Cerebellum (tissue), 4 donors: ENCODE measurements at places on chromosomes 1 and 21.

DNA sequence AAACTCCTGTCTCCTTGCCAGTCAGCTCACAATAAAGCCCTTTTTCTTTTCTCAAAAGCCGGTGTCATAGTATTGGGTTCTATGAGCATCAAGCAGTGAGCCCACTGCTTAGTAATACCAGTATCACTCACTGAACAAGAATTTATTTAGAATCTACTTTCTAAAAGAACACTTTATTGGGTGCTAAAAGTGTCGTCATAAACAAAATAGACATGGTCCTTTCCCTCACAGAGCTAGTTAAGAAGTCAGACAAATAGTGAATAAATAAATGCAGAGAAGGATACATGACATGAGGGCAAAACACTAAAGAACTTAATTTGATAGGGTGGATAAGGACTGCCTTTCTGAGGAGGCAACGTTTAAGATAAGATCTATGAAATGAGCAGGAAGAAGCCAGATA lies 32.2 kb downstream of the EVI5 start:
- DNase-seq: no peak

DNA sequence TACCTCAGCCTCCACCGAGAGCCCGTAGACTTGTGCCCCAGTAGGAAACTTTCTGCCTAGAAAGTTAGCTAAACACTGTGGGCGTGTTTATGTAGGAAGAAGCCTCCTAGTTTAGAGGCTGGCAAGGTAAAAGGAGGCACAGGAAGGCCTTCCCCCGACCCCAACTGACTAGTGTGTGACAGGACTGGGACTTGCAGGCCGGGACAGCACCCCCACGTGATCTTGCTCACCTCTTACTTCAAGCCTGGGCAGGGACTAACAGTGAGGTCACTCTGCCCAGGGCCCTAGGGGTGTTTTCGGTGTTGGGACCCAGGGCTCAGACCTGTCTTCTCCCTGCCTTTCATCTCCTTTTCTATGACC lies 392 bp upstream of the TAGLN2 start:
- DNase-seq: no peak

- no peak for DNase-seq
Observed at GRCh38 chr1:58477390-58477789, 69.1 kb downstream of the OMA1 start.

DNA sequence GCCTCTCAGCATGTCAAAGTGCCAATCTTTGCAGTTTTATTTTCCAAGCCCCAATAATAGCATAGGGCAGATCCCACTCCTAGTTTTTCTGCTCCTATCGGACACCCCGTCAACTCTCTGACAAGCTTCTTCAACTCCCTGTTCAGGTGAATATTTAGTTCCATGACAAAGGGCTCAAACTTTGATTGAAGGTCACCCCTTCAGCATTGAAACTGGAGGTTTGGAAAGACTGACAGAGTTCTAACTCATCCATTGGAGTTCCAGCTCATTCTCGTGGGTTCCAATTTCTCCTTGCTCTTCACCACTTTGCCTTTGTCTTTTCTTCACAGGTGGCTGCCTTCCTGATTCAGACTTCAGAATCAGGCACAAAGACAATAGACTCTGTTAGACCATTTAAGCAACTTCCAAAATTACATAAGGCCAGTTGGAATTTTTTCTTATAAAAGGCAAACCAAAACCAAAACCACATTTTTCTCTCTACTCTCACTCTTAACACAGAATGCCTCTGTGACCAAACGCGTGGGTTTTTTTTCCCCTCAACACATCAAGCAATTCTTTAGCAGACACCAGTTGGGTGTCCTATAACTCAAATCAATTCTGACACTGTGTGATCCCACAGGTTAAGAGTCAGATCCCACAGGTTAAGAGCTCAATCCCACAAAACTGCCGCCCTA lies 169.3 kb upstream of the USP25 start:
- DNase-seq: no peak
